D721Med (cell line): ENCODE measurements at places on chromosomes 16 and 17.

DNA sequence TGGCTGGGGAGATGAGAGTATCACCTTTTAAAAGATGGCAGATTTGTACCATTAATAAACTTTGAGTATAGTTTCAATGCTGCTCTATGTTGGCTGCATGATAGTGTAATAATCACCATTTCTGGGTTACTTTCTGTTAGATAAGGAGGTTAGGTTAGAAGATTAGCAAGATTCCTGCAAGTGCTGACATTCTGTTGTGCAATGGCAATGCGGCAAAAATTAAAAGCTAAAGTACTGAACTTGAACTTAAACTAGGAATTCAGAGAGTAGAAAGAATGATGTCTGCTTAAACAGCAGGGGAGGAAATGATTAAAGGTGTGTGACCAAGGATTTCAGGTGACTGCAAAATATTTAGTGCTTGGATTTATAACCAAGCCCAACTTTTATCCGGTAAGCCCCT is 399.8 kb upstream of the MON1B start:
- no peak for DNase-seq

DNA sequence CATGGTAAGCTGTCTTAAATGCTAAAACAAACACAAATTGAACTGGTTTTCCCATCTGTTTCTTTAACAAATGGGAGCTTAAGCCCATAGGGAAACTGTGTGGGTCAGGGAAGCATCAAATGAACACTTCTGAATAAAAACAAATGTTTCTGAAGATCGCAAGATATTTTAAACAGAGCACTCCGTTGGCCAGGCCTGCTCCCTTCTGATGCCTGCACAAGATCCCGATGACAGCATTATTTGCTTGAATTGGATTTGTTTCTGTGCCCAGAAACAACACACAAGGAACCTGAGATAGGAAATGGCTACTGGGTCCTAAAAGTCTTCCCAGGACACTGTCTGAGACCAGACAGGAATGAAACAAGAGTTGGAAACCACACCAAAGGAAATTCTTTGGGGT is 425.8 kb upstream of the ZFHX3 start:
- DNase-seq, result no peak

- DNase-seq, result no peak
These were observed 159.8 kb upstream of the NOL11 start for GRCh38 chr17:67557921-67558320.

DNA sequence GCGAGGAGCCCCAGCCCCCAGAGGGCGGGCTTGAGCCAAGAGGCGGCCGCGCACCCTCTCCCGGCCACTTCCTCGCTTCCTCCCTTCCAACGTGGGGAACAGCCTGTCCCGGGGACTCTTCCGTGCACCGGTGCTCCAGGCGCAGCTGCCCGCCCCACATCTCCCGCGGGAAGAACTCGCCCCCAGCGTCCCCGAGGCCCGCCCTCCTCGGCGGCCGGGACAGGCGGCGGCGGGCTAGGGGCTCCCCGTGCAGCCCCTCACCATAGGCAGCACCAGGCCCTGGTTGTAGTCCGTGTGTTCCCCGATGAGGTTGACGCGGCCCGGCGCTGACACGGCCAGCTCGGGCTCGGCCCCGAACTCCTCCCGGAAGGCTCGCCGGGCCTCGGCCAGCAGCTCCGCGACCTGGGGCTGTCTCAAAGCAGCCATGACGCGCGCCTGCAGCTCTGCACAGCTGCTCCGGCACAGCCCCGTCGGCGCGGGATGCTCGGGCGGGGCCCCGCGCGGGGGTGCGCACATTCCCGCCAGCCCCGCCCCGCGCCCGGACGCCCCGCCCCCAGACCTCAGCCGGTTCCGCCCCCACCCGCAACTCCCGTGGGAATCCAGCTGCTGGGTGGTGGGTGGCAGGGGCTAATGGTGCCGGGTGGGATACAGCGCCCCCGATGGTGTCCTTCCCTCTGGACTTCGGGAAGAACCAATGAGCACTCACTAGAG is at the start of gene GALK1:
GALK1 (minus strand) TSS at position 482 of the 711 bp plus-strand sequence; CDS start at position 426, 56 bp downstream.
- DNase-seq, result peak; percentile 78

DNA sequence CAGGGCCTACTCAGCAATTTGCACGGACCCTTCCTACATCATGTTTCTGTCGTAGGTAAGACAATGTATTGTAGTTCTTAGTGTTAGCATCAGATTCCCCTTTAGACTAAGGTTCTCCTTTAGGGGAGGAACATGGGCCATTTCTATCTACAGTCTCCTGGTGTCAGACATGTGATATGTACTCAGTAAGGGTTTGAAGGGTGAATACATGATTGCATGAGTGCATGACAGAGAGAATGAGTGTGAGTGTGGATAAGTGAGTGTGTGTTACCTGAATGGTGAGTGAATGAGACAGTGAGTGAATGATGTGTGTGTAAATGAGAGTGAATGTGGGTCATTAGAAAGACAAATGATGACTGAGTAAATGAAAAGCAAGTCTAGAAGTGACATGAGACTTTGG is 476.8 kb downstream of the HAPSTR1 start:
- no peak for DNase-seq

DNA sequence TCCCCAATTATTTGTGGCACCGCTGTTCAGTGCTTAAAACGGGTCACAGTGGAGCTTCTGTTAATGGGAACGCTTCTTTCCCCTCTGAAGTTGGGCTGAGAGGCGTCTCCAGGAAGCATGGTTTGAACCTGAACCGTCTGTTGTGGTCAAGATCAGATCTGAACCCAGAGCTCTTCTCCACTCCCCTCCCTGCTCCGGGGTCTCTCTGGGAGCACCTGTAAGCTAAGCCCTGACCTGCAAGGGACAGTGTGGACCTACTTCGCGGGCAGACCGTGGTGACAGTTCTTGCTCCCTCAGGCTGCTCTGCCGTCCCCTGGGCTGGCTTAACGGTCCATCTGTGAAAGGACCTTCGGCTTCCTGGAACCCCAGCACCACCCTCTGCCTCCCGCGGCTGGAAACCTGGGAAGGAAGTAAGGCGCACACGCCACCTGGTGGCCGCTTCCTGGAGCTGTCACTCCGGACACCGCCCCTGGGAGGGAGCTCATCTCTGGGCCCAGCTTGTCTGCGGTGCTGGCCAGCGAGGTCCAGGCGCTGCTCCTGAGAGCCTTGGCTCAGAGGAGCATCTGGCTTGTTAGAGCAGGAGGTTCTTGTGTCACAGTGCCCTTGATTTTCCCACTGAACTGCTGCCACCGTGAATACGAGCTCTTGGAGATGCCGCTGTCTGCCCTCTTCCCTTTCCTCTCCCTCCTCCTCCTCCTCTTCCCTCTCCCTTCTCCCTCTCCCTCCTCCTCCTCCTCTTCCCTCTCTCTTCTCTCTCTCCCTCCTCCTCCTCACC is 518.5 kb upstream of the EEF2KMT start:
- peak; percentile 25 for DNase-seq

DNA sequence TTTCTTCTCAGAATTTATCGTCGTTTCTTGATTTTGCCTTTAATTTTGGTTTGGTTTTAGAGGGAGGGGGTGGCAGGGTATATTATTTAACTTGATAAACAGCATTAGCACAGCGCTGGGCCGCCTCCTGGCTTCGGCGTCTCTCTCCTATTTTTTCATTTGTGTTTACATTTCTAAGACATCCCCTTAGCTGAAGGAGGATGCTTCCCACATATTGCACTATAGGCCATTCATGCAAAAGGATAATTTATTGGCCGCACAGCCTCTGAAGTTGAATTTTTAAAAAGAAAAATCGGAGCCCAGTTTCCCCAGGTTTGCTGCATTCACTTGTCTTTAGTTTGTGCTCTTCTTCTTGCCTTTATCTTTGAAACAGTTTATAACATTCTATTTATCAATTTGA is 497.4 kb upstream of the ZFHX3 start:
- DNase-seq, result no peak

DNA sequence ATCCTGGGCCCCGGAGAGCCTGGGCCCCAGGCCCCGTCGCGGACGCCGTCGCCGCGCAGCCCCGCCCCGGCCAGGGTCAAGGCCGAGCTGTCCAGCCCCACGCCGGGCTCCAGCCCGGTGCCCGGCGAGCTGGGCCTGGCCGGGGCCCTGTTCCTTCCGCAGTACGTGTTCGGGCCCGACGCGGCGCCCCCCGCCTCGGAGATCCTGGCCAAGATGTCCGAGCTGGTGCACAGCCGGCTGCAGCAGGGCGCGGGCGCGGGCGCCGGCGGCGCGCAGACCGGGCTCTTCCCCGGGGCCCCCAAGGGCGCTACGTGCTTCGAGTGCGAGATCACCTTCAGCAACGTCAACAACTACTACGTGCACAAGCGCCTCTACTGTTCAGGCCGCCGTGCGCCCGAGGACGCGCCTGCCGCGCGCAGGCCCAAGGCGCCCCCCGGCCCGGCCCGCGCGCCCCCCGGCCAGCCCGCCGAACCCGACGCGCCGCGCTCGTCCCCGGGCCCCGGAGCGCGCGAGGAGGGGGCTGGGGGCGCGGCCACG is 36.8 kb upstream of the ZC3H18 start:
- DNase-seq, result no peak

DNA sequence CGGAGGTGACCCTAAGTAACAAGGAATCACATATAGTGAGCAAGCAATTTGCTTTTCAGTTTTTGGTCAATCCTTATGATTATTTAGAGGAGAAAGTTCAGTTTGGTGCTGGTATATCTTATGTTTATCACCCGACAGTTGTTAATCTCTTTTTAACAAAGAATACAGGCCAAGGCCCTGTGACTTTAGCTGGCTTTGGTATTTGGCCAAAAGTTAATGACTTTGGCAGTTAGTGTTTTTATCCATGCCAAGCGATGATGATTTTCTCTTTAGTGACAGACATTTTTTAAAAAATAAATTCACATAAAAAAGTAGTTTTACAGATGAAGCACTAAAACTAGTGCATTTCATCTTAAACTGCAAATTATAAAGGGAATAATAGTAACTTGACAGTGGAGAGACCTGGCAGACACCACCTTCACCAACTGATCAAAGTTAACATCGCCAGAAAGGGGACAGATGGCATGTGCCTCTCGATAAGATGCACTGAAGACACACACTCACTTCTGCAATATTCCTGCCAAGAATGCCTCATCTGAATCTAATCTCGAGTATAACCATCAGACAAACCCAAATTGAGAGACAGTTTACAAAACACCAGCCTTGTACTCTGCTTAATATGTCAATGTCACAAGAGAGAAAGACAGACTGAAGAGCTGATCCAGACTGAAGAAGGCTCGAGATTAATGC is 6.9 kb downstream of the DEXI start:
- no peak for DNase-seq

GRCh38 chr16:71412270-71413160 is 29.3 kb downstream of the TLE7 start:
- peak; percentile 46 for DNase-seq
